ENCODE measurements at places on chromosomes 1 and 21. TPM values are rescaled to one million over a fixed set of nuclear protein-coding genes. Genes with fewer than 3 reads are reported as not detected.

DNA sequence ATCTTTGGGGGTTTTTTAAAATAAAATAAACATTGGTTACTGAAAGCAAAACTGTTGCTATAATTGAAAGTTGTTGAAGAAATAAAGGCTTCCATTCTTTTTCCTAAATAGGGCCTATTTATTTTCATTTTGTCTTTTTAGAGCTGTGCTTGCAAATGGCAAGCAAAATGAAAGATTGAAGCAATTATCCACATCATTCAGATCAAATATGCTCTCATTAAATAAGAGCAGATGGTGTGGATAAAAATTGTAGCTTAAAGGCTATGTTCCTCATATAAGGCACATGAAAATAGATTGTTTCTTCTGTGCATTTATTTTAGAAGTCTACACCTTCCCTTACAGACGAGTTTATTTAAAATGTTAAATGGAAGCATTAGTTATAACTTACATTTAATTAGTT is 1317.7 kb downstream of the MRPL39 start:
- DNase-seq = no peak

- DNase-seq = no peak
These were observed 19.9 kb downstream of the TMPRSS2 start for GRCh38 chr21:41488080-41488479.

- DNase-seq = no peak
These were observed 254.4 kb downstream of the FOXD2 start for GRCh38 chr1:47692196-47692595.

- peak; percentile 47 for DNase-seq
These were observed at the start of gene IL6R for GRCh38 chr1:154404984-154405746. TSS of gene IL6R (plus strand) at chr1:154405343. CDS start at chr1:154405630, 287 bp downstream.

GBP7 gene
- not detected for total RNA-seq

Measured in neural crest cell (in vitro differentiated cells).